ENCODE measurements at places on chromosomes 3 and 15. TPM values are rescaled to one million over a fixed set of nuclear protein-coding genes. Genes with fewer than 3 reads are reported as not detected.

- peaks cover 13% of the 10 kb centered on the region for H3K27me3 ChIP-seq
- no peak overlapping the region for H3K4me3 ChIP-seq
- no peak overlapping the region for H3K27ac ChIP-seq
- H3K4me1 ChIP-seq = peaks cover 12% of the 10 kb centered on the region
- H3K36me3 ChIP-seq = no peaks in the 10 kb centered on the region
Observed at GRCh38 chr3:197367081-197367780, 68.8 kb upstream of the DLG1 start.

- no peaks in the 10 kb centered on the region for H3K27me3 ChIP-seq
- H3K36me3 ChIP-seq = peaks cover 2% of the 10 kb centered on the region
Observed at GRCh38 chr3:149572796-149573414, 84.9 kb downstream of the WWTR1 start.

Gene TM4SF1
- 423 TPM for total RNA-seq

Gene ZNF80
- total RNA-seq = not detected

Gene SHF
- total RNA-seq = 3.3 TPM

DNA sequence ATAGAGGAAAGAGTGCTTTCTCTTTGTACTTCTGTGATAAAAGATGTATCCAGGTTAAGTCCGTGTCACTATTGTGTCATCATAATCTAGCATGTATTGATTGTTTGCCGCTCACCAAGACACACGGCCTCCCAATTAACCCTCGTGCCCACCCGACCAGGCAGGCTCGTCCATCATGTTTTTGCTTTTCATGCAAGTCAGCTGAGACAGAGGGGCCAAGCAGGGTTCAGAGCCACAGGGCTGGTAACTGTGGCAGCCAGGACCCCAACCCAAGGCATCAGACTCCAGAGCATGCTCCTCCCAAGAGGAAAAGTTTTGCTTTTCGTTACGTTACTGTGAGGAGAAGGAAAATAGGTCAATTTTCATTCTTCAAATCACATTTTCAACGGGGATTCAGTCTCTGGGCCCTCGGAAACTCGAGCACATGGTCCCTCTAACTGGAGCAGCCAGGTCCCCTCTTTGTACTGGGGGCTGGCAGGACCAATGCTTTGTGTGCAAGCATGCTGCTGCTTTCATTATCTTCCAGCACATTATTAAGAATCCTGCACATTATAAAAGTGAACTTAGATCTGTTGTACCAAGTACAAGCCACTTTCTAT is 161.1 kb upstream of the TOPAZ1 start:
- no peaks in the 10 kb centered on the region for H3K27me3 ChIP-seq
- no peak overlapping the region for H3K27ac ChIP-seq
- no peak overlapping the region for H3K4me3 ChIP-seq
- H3K36me3 ChIP-seq = no peaks in the 10 kb centered on the region
- no peak for DNase-seq

- no peak overlapping the region for H3K4me3 ChIP-seq
- H3K4me1 ChIP-seq = peaks cover 13% of the 10 kb centered on the region
- DNase-seq = peak; percentile 77
- peaks cover 4% of the 10 kb centered on the region for H3K36me3 ChIP-seq
- peak overlapping the region; percentile 71 for H3K27ac ChIP-seq
- no peaks in the 10 kb centered on the region for H3K27me3 ChIP-seq
Observed at GRCh38 chr15:40999190-40999589, 45.9 kb downstream of the CHAC1 start.

- H3K4me3 ChIP-seq = no peak overlapping the region
- no peak for DNase-seq
- no peak overlapping the region for H3K27ac ChIP-seq
- no peaks in the 10 kb centered on the region for H3K4me1 ChIP-seq
Observed at GRCh38 chr15:101013769-101014675, 94.9 kb downstream of the LRRK1 start.

- no peak for DNase-seq
- H3K36me3 ChIP-seq = no peaks in the 10 kb centered on the region
- H3K4me1 ChIP-seq = no peaks in the 10 kb centered on the region
- H3K4me3 ChIP-seq = no peak overlapping the region
- no peak overlapping the region for H3K27ac ChIP-seq
Observed at GRCh38 chr3:128319741-128320141, 146.9 kb downstream of the DNAJB8 start.

Gene CACNA2D3
- total RNA-seq = 0.77 TPM

- no peak overlapping the region for H3K27ac ChIP-seq
- no peaks in the 10 kb centered on the region for H3K4me1 ChIP-seq
- H3K4me3 ChIP-seq = no peak overlapping the region
- H3K36me3 ChIP-seq = no peaks in the 10 kb centered on the region
- peak; percentile 34 for DNase-seq
Observed at GRCh38 chr15:30043211-30043655, 39.5 kb upstream of the GOLGA8J start.

DNA sequence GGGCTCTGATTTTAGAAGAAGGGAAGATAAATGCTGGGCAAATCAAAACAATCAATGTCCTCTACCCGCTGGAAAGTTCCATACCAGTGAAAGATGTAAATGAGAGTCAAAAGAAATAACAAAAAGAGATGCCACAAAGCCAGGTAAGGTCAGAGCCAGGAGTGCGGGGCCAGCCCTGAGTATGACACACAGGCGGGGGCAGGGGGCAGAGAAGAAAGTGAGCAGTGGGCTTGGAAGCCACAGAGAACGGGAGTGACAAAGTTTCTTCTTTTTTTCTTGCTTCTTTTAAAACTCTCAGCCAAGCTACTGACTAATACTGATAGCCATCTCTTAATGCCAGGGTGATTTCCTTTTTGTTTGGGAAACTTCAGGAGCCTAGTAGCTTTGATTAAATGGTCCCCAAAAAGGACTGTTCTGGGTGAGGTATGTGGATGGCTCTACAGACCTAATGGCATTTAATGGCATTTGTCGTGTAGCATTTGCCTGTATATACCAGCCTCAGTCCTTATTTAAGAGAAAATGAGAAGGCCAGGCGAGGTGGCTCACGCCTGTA is 23.1 kb upstream of the TSEN2 start:
- H3K27me3 ChIP-seq = peaks cover 5% of the 10 kb centered on the region
- H3K27ac ChIP-seq = no peak overlapping the region
- no peaks in the 10 kb centered on the region for H3K4me1 ChIP-seq
- no peak for DNase-seq

- H3K36me3 ChIP-seq = no peaks in the 10 kb centered on the region
- DNase-seq = peak; percentile 91
- no peak overlapping the region for H3K27ac ChIP-seq
- H3K27me3 ChIP-seq = no peaks in the 10 kb centered on the region
- H3K4me1 ChIP-seq = no peaks in the 10 kb centered on the region
Observed at GRCh38 chr15:37059086-37059485, 41.3 kb downstream of the MEIS2 start.

GRCh38 chr15:95659656-95660055 is 670.8 kb upstream of the NR2F2 start:
- H3K36me3 ChIP-seq = no peaks in the 10 kb centered on the region
- H3K27me3 ChIP-seq = no peaks in the 10 kb centered on the region
- peaks cover 3% of the 10 kb centered on the region for H3K4me1 ChIP-seq

DNA sequence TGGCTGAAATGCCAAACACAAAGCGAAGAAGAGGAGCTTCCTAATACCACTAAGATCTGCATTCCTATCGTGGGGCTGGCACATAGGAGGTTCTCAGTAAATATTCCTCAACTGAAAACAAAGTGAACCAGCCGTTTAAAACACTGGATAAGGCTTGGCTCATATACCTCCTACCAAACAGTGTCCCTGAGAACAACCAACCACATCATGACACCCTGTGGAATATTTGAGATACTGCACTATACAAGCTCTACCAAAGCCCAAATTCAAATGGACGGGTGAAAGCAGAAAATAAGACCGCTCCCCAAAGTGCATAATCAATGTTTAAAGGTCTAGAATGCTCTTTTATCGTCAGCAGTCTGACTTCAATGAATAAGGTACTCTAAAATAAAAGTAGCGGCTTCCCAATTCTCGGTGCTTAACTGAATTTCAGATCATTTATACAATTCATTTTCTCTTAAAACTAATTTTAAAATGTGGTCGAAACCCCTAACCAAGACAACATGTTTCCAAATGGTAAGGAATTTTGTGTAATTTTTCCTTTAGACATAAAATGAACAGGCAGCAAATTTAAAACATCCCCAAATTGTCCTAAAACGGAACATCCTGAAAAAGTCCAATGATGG is 425.8 kb downstream of the ERC2 start:
- H3K4me3 ChIP-seq = no peak overlapping the region
- no peaks in the 10 kb centered on the region for H3K36me3 ChIP-seq
- no peaks in the 10 kb centered on the region for H3K27me3 ChIP-seq
- H3K27ac ChIP-seq = no peak overlapping the region

DNA sequence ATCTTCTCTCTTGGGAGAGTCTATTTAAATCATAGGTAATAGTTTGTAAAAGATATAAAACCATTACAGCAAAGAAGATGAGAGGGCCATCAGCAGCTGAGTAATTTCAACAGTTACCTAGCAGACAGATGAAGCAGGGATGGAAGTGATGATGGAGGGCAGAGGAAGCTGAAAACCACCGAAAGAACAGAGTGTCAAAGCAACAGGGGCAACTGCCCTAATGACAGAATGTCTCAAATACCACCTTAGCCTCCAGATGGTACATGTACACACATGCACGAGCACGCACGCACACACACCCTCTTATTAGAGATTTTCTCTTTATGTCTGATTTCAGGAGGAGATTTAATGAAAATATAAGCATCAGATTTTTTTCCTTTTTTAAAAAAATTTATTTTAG is 64.5 kb downstream of the NEDD4 start:
- no peak overlapping the region for H3K4me3 ChIP-seq
- H3K36me3 ChIP-seq = no peaks in the 10 kb centered on the region
- no peak overlapping the region for H3K27ac ChIP-seq
- DNase-seq = no peak

DNA sequence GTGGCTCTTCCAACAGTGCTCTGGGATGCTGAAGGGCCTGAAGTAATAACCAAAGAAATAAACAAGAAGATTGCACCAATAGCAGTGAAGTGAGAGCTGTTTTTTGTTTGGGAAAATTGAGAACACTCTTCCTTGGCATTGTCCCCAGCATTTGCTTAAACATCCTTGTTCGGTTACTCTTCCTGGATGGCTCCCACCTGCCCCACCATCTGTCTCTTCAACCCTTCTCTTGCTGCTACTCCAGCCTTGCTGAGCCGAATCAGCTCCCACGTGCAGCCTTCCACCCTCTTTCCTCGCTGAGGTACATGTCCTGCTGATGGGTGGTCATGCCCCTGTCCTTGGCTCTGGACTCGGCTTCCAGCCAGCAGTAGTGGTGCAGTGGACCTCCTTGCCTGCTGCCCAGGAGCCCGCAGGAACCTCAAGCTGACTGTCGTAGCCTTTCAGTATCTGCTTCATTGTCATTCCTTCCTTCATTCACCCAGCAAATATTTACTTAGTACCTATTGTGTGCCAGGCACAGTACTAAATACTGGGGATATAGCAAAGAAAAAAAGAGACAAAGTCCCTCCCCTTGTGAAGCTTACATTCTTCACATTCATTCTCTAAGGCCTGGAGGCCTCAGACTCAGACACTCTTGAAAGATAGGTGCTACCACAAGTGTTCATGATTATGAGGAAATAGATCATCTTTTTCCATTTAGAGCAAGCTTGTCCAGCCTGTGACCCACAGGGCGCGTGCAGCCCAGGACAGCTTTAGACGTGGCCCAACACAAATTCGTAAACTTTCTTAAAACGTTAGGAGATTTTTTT is 17.1 kb upstream of the VILL start:
- H3K4me3 ChIP-seq = no peak overlapping the region
- no peaks in the 10 kb centered on the region for H3K4me1 ChIP-seq
- no peak overlapping the region for H3K27ac ChIP-seq
- H3K36me3 ChIP-seq = peaks cover 16% of the 10 kb centered on the region
- DNase-seq = no peak

GRCh38 chr15:91593067-91593466 is 260.4 kb upstream of the SLCO3A1 start:
- DNase-seq = peak; percentile 59
- H3K27me3 ChIP-seq = no peaks in the 10 kb centered on the region
- H3K27ac ChIP-seq = no peak overlapping the region
- H3K36me3 ChIP-seq = no peaks in the 10 kb centered on the region

- H3K36me3 ChIP-seq = no peaks in the 10 kb centered on the region
- H3K27ac ChIP-seq = no peak overlapping the region
- H3K4me1 ChIP-seq = no peaks in the 10 kb centered on the region
Observed at GRCh38 chr3:58659051-58659675, 7.4 kb downstream of the FAM3D start.

DNA sequence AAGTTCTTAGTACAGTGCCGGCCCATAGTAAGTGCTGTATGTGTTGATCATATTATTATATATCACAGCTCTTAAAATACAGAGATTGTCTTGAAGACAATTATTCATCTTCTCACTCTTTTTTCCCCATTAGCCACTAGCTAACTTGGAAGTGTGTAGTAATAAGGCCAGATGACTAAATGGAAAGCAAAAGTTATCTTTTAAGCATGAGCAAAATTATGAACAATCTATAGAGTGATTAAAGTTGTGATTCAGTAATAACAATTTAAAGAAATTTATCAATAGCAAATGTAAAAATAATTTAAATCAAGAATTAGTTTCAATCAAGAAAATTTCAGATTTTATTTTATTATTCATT is 630.9 kb upstream of the TBL1XR1 start:
- H3K4me1 ChIP-seq = peaks cover 20% of the 10 kb centered on the region
- no peak for DNase-seq
- no peaks in the 10 kb centered on the region for H3K36me3 ChIP-seq
- H3K27me3 ChIP-seq = no peaks in the 10 kb centered on the region
- H3K4me3 ChIP-seq = no peak overlapping the region

Gene TF
- total RNA-seq = 0.33 TPM

Measured in fibroblast of lung (primary cell).